ENCODE measurements at places on chromosomes 6 and 20. TPM values are rescaled to one million over a fixed set of nuclear protein-coding genes. Genes with fewer than 3 reads are reported as not detected.

- no peaks in the 10 kb centered on the region for H3K27me3 ChIP-seq
- H3K4me3 ChIP-seq = no peak overlapping the region
- H3K36me3 ChIP-seq = no peaks in the 10 kb centered on the region
- no peaks in the 10 kb centered on the region for H3K4me1 ChIP-seq
- H3K27ac ChIP-seq = no peak overlapping the region
Measured at GRCh38 chr20:40008177-40008576, 680.9 kb downstream of the MAFB start.

The ZBTB12 gene
- polyA plus RNA-seq = 2.6 TPM

DNA sequence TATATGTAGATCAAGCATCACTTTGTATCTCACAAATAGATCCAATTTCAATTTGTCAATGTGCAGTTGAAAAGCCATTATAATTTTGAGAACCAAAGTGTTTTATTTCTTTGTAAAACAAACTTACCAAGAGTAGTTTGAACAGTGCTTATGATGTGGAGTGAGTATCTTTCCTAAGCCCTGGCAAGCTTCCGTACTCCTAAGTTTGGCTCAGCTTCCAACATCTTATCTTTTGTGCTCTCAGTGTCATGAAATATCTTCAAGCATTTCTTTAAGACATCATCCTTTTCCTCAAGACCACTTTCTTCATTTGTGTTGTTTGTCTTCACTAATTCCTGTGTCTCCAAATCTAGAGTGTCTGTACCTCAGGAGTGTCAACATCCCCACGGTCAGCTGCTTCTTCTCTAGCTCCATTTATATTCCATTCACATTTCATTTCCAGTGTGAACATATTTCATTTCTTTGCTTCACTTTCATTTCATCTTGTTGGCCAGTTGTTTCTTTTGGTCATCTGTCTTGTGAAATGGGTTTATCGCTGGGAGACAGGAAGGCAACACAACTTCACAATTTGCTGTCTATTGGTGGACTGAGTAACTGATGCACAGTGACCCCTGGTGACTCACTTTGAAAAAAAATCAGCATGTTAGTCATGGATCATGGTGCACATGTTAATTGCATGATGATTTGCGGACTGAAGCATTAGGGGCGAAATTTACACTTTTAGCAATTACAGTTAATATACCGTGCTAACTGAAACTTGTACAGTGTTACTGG is 36.9 kb downstream of the SLC24A3 start:
- H3K27me3 ChIP-seq = no peaks in the 10 kb centered on the region
- no peaks in the 10 kb centered on the region for H3K4me1 ChIP-seq
- no peak overlapping the region for H3K27ac ChIP-seq
- DNase-seq = no peak

The KHDC1 gene
- polyA plus RNA-seq = 4.1 TPM

The HUS1B gene
- polyA plus RNA-seq = 0.37 TPM

The JPH2 gene
- 2.0 TPM for polyA plus RNA-seq

DNA sequence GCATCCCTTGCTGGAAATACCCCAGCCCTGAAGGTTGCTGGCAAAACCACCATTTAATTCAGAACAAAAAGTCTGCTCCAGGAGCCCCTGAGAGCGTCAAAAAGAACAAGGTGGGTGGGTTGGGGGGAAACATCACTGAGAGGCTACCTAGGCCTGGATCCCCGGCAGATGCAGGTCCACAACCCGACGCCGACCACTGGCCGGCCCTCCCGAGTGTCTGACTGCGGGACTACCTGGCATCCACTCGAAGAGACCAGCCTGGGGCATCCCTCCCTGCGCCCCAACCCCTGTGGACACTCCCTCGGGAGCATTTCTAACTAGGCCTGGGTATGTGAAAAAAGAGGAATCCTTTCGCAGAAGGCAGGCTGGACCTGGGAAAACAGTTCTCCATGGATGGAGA is 47.2 kb downstream of the FAM209B start:
- no peak overlapping the region for H3K4me3 ChIP-seq
- no peaks in the 10 kb centered on the region for H3K36me3 ChIP-seq
- DNase-seq = no peak

DNA sequence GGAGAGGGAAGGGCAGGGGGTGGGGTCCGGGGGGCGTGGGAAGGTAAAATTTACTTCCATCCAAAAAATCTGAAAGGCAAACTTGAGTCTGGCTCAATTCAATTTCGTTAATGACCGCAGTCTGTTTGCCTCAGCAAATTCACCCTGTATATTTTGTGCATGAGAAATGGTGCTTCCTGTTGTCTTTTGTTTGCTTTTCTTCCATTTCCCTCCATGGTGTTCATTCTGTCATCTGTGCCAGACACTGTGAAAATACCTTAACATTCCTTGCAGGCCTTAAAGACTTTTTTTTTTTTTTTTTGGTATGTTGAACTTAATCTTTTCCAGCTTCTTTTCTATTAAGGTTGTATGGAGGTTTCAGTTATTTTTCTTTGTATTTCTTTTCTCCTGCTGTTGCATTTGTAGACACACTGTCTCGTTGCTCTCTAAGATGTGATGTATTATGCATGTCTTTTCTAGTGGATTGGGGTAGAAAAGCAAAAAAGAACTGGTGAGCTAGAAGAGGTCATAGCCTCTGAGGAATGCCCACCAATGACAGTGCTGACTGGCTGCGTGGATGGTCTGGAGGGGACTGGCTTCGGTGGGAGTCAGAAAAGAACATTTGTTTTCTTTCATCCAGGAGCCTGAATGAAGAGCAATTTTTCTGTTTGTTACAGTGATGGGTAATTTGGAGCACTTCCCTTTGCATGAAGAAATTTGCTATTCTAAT is 585.0 kb upstream of the MAP3K7 start:
- no peak overlapping the region for H3K27ac ChIP-seq
- no peak for DNase-seq
- no peak overlapping the region for H3K4me3 ChIP-seq
- no peaks in the 10 kb centered on the region for H3K4me1 ChIP-seq

DNA sequence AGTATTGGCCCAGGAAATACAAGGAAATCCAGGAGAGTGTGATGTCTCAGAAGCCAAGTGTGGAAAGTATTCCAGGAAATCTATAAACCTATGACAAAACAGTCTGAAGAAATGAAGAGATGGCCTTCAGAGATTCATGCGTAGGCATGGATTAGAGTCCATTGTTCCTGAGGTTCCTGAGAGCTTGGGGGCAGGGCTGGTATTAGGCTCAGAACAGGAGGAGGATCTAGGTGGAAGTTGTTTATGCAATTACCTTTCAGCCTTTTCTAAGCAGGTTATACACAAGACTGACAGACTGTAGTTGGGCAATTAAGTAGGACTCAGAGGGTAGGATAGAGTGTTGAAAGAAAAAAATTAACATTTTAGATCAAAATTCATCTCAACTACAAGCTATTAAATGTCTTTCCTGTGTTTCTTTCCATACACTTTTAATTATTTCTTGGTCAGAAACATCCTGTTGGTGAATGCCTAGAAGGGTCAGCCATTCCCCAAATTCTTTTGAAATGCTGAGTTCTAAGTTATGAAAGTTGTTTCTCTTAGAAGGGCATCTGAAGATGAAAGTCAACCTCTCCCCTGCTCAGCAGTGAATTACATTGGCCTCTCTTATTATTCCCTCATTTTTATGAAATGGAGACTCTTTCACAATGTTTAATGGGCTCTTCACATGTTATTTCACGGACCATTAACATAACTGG is 201.2 kb upstream of the MYLIP start:
- H3K4me3 ChIP-seq = no peak overlapping the region
- H3K4me1 ChIP-seq = no peaks in the 10 kb centered on the region
- H3K27me3 ChIP-seq = no peaks in the 10 kb centered on the region
- H3K27ac ChIP-seq = no peak overlapping the region
- DNase-seq = no peak

DNA sequence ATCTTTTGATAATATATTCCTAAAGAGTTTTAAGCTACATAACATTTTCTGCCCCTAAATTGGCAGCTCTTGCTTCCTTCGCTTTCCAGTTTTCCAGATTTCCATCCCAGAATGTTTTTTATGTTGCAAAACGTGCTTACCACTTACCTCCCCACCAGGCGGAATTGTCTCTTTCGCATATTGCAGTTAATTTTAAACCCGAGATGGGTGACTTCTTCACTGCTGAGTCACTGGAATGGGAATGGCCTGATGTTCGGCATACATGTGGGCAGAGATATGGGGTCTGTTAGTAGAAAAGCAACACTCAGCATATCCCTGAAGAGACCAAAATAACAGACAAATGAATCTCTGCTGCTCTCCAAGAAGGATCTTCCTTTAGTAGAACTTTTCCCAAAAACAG is 491.2 kb downstream of the PREX1 start:
- H3K4me1 ChIP-seq = no peaks in the 10 kb centered on the region
- no peaks in the 10 kb centered on the region for H3K36me3 ChIP-seq
- no peak overlapping the region for H3K4me3 ChIP-seq
- no peak for DNase-seq
- no peak overlapping the region for H3K27ac ChIP-seq

The ZFAND3 gene
- polyA plus RNA-seq = 25.7 TPM

DNA sequence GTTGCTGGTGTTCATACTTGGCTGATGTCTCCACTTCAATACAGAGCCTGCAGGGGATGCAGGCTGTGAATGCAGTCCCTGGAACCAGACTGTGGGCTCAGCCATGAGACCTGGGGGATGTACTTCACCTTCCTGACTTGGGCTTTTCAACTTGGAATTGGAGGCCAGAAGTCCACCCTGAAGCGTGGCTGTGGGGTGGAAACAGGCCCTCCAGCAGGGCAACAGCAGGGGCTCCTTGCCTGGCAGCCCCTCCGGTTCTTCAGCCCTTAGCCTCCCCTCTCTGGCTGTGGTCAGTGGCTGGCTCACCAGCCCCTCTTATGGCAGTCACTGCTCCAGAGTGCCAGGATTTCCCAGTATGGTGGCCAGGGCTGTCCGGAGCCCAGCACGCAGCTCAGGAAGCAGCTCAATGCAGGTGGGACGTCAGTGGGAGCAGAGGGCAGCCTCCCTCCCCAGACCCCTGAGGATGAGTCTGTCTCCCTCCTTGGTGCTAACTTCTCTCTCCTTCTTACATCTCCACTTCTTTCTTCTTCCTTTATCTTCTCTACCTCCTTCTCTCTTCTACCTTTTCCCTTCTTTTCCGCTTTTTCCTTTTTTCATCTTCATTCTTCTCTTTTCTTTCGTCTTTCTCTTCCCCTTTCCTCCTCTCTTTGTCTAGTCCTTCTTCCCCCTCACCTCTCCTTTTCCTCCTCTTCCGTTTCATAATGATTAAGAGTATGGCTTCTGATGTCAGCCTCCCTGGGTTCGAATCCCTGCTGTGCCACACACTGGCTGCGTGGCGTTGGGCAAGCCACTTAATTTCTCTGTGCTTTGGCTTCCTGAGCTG is 45.3 kb downstream of the SLC52A3 start:
- no peaks in the 10 kb centered on the region for H3K36me3 ChIP-seq
- H3K27ac ChIP-seq = no peak overlapping the region
- H3K4me3 ChIP-seq = no peak overlapping the region
- peaks cover 11% of the 10 kb centered on the region for H3K27me3 ChIP-seq
- DNase-seq = no peak
- peaks cover under 1% of the 10 kb centered on the region for H3K4me1 ChIP-seq

The ID1 gene
- 138 TPM for polyA plus RNA-seq

- H3K4me3 ChIP-seq = peak overlapping the region; percentile 89
- H3K27ac ChIP-seq = no peak overlapping the region
- no peak for DNase-seq
- peaks cover 5% of the 10 kb centered on the region for H3K36me3 ChIP-seq
- H3K4me1 ChIP-seq = peaks cover 5% of the 10 kb centered on the region
Measured at GRCh38 chr6:149716181-149716963, 1.5 kb downstream of the LATS1 start.

The ZNF831 gene
- 2.9 TPM for polyA plus RNA-seq

GRCh38 chr20:41306061-41306727 is 11.3 kb downstream of the ZHX3 start:
- no peaks in the 10 kb centered on the region for H3K4me1 ChIP-seq

The CLVS2 gene
- polyA plus RNA-seq = 0.02 TPM

The VGLL2 gene
- 0.07 TPM for polyA plus RNA-seq

- H3K4me3 ChIP-seq = no peak overlapping the region
- H3K4me1 ChIP-seq = no peaks in the 10 kb centered on the region
- H3K27me3 ChIP-seq = no peaks in the 10 kb centered on the region
- no peaks in the 10 kb centered on the region for H3K36me3 ChIP-seq
Measured at GRCh38 chr20:54092021-54092420, 21.6 kb upstream of the BCAS1 start.
